Heart left ventricle (tissue), 16 donors: ENCODE measurements at places on chromosomes 5 and 9. TPM values are rescaled to one million over a fixed set of nuclear protein-coding genes. Genes with fewer than 3 reads are reported as not detected.
A peak's percentile ranks its signal among the peaks of the same experiment; 100 is the strongest.

Gene SELENOP
- total RNA-seq, result 194 TPM

Gene PCDHGB4
- total RNA-seq, result 9.4 TPM

- H3K36me3 ChIP-seq, result no peaks in the 10 kb centered on the region
- no peaks in the 10 kb centered on the region for H3K27me3 ChIP-seq
- H3K27ac ChIP-seq, result no peak overlapping the region
- DNase-seq, result peak; percentile 57
- H3K4me3 ChIP-seq, result no peak overlapping the region
Measured at GRCh38 chr9:135343837-135344522, 135.6 kb upstream of the PPP1R26 start.

GRCh38 chr5:6728011-6728794, 15.0 kb downstream of the TENT4A start:
- H3K4me1 ChIP-seq, result peaks cover 92% of the 10 kb centered on the region
- no peak overlapping the region for H3K27ac ChIP-seq
- no peaks in the 10 kb centered on the region for H3K27me3 ChIP-seq
- DNase-seq, result no peak
- H3K4me3 ChIP-seq, result no peak overlapping the region

- H3K4me3 ChIP-seq, result peak overlapping the region; percentile 34
- peak overlapping the region; percentile 68 for H3K27ac ChIP-seq
- H3K27me3 ChIP-seq, result no peaks in the 10 kb centered on the region
- H3K4me1 ChIP-seq, result peaks cover 16% of the 10 kb centered on the region
- DNase-seq, result no peak
- H3K36me3 ChIP-seq, result no peaks in the 10 kb centered on the region
Measured at GRCh38 chr9:14273696-14274121, 40.2 kb downstream of the NFIB start.

Gene NUDT2
- total RNA-seq, result 16.4 TPM

DNA sequence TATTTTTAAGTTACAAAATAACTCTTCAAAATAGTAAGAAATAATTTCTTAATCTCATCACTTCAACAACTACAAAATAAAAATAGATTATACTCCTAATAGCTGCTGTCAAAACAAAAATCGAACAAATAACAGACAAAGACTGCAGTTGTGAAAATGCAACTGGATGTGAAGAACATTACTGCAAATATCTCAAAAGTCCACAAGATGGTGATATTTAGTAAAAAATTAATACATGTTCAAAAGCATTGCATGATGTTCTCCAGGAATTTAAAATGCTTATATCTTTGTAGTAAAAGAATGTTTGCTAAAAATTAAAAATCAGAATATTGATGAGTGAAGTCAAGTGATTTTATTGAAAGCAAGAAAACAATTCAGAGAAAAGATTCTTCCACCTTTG, 66.2 kb downstream of the MPDZ start:
- no peak overlapping the region for H3K27ac ChIP-seq
- no peak overlapping the region for H3K4me3 ChIP-seq
- H3K4me1 ChIP-seq, result peaks cover 15% of the 10 kb centered on the region

Gene LECT2
- total RNA-seq, result not detected

Gene MYO10
- 17.3 TPM for total RNA-seq

- no peak overlapping the region for H3K27ac ChIP-seq
- H3K27me3 ChIP-seq, result no peaks in the 10 kb centered on the region
- DNase-seq, result no peak
Measured at GRCh38 chr5:134252671-134253070, 26.8 kb upstream of the PPP2CA start.

GRCh38 chr5:119405419-119405818, 46.9 kb upstream of the HSD17B4 start:
- no peaks in the 10 kb centered on the region for H3K36me3 ChIP-seq
- no peaks in the 10 kb centered on the region for H3K4me1 ChIP-seq
- no peak for DNase-seq

Gene DBH
- not detected for total RNA-seq

Gene NRG2
- total RNA-seq, result 4.8 TPM

GRCh38 chr5:74519679-74520078, 120.8 kb downstream of the ENC1 start:
- no peak overlapping the region for H3K4me3 ChIP-seq
- H3K36me3 ChIP-seq, result no peaks in the 10 kb centered on the region
- H3K27ac ChIP-seq, result no peak overlapping the region
- no peaks in the 10 kb centered on the region for H3K4me1 ChIP-seq

DNA sequence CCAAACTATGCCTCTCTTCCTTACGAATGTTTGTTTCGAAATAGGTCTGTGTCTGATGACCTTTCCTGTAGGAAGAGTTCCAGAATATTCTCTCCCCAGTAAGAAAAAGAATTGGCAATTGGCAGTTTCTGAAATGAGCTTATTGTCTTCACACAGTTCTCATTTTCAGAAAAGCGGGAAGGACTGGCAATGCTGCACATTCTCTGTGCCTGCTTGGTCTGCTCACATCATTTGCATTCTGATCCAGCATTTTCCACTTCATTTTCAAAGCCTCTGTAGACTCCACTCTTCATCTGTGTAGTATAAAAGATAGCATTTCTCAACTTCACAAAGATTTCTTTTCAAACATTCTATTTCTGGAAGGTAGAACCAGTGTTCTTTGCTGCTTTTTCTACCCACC, 120.6 kb upstream of the CCDC112 start:
- H3K27ac ChIP-seq, result no peak overlapping the region
- no peaks in the 10 kb centered on the region for H3K36me3 ChIP-seq
- no peaks in the 10 kb centered on the region for H3K27me3 ChIP-seq
- no peak overlapping the region for H3K4me3 ChIP-seq
- no peak for DNase-seq

DNA sequence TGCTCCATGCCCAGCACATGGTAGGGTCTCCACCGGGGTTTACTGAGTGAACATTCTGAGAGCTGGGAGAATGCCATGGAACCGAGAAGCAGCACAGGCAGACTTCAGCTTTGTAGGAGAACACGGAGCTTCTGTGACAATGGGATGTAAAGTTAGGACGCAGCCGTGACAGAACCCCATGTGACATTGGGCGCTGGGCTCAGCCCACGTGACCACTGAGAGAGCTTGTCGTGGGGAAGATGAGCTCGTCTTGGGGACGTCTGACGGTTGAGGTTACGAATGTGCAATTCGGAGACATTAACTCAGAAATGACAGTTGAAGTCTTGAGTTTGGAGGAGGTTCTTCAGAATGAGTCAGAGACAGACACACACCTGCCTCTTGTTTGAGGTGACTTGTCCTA, 13.5 kb downstream of the SDHA start:
- no peaks in the 10 kb centered on the region for H3K4me1 ChIP-seq
- peaks cover 31% of the 10 kb centered on the region for H3K36me3 ChIP-seq
- H3K4me3 ChIP-seq, result no peak overlapping the region
- H3K27ac ChIP-seq, result no peak overlapping the region
- H3K27me3 ChIP-seq, result no peaks in the 10 kb centered on the region
- no peak for DNase-seq

Gene STKLD1
- total RNA-seq, result 0.74 TPM

GRCh38 chr5:78888580-78889368, 96.3 kb downstream of the ARSB start:
- no peak overlapping the region for H3K27ac ChIP-seq
- peak; percentile 57 for DNase-seq
- no peaks in the 10 kb centered on the region for H3K4me1 ChIP-seq

Gene HTR4
- 0.23 TPM for total RNA-seq

DNA sequence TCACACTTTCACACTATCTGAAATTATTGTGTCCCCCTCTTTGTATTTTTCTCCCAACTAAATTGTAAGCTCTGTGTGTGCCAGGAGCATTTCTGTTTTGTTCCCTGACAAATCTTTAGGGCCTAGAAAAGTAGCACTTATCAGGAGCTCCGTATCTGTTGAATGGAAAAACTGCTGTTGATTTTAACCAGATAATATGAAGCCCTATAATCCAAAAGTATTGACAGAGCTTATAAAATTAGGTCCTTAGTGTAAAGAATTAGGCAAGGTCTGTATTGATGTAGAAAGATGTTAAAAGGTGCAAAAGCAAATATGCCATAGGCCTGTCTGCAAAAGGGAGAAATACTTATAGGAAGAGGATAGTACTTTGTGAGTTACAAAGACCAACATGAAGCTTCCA, 109.4 kb upstream of the ISL1 start:
- H3K4me3 ChIP-seq, result no peak overlapping the region
- no peak overlapping the region for H3K27ac ChIP-seq
- no peak for DNase-seq
- no peaks in the 10 kb centered on the region for H3K36me3 ChIP-seq
- H3K4me1 ChIP-seq, result no peaks in the 10 kb centered on the region

GRCh38 chr9:94768766-94769165, 42.3 kb downstream of the AOPEP start:
- H3K27ac ChIP-seq, result no peak overlapping the region
- no peaks in the 10 kb centered on the region for H3K27me3 ChIP-seq
- DNase-seq, result no peak
- no peaks in the 10 kb centered on the region for H3K4me1 ChIP-seq
- no peak overlapping the region for H3K4me3 ChIP-seq

Gene COL23A1
- total RNA-seq, result 26.5 TPM

Gene ACOT12
- total RNA-seq, result not detected

Gene BHMT
- not detected for total RNA-seq

Gene CYSRT1
- 0.29 TPM for total RNA-seq

Gene CDKN2B-AS1
- not detected for total RNA-seq

- H3K4me1 ChIP-seq, result no peaks in the 10 kb centered on the region
- no peaks in the 10 kb centered on the region for H3K27me3 ChIP-seq
- H3K27ac ChIP-seq, result no peak overlapping the region
- H3K4me3 ChIP-seq, result no peak overlapping the region
Measured at GRCh38 chr5:90142541-90142940, 267.0 kb downstream of the CETN3 start.

DNA sequence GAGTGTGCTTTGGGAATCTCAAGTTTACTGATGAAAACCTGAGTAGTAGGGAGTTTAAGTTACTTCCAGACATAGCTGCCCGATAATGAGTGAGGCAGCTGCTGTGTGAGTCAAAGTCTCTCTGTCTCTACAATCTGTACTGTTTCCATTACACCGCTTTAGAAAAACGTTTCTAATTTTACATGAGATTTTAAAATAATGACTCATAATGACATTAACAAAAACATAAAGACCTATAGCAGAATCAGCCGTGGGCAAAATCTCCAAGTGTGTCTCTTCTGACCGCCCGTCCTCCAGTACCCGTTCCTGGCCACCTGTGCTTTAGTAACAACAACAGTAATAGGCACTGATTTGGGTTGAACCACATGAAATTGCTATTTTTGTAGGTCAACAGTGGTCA, 69.6 kb upstream of the PRRC1 start:
- no peaks in the 10 kb centered on the region for H3K4me1 ChIP-seq
- H3K27me3 ChIP-seq, result peaks cover 5% of the 10 kb centered on the region
- no peak overlapping the region for H3K27ac ChIP-seq

- no peak for DNase-seq
- H3K27ac ChIP-seq, result peak overlapping the region; percentile 39
- H3K36me3 ChIP-seq, result peaks cover 41% of the 10 kb centered on the region
- peaks cover 12% of the 10 kb centered on the region for H3K4me1 ChIP-seq
- no peaks in the 10 kb centered on the region for H3K27me3 ChIP-seq
- H3K4me3 ChIP-seq, result no peak overlapping the region
Measured at GRCh38 chr9:127794001-127794791, 8.4 kb downstream of the CDK9 start.

Gene CTSV
- total RNA-seq, result 0.43 TPM

DNA sequence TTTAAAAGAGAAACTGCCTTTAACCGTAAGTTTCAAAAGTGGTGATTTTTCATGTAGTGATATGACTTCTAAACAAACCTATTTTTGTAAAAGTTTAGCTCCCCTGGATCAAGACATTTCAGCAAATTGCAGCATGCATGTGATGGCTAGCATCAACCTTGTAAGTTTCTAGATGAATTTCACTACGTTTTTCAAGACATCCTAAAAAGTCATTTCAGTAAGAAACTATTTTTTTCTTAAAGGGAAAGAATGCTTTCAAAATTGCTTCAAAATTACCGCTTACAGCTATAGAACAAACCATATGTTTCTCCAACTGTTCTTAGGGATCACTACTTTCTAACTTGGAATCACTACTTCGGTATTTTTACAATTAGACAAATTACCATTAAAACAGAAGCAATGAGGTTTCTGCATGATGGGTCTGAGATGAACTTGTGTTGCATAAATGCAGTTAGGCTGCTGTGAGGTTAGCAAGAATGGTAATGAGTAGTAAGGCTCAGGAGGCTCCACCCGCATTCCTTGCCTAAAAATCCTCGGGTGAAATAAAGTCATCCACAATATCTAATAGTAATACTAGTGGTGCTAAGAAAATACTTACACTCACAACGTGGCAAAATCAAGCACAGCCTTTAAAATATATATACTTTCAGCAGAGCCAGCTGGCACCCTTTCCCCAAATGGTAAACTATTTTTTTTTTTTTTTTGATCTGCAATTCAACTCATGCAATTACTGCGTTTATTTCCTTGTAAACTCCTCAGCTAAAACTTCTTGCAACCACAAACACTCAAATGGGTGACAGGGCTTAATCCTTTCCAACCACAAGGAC, 53.8 kb downstream of the CDC14B start:
- H3K27ac ChIP-seq, result peak overlapping the region; percentile 88
- peaks cover 12% of the 10 kb centered on the region for H3K36me3 ChIP-seq
- H3K4me1 ChIP-seq, result peaks cover 39% of the 10 kb centered on the region
- no peaks in the 10 kb centered on the region for H3K27me3 ChIP-seq

DNA sequence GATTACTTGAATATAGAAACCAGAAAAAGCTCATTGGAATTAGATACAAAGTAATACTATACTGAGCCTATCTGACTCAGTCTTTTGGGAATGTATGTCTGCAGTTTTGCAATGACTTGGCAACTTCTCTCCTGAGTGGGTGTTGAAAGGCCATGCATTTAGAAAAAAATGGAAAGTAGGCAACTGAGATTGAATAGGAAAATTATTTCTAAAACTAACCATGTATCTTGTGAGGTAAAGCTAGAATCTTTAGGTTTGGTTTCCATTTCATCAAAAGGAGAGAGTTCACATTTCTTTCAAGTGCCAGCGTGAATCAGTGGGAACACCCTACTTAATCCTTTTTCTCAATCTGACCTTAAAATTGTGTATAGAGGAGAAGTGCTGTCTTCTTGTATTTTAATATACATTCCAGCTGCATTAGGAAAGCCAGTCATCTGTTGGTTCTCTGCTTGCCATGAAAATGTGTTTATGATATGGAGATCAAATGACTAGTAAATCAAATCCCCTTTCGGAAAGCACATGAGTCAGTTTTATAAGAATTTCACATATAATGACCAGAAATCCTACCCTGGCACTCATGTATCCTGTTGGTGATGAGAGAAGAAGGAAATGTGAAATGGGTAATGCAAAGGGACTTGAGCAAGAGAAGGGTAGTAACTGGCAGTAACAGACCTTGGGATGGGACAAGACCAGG, 30.4 kb downstream of the NFX1 start:
- H3K4me3 ChIP-seq, result no peak overlapping the region
- H3K27me3 ChIP-seq, result no peaks in the 10 kb centered on the region
- peaks cover 97% of the 10 kb centered on the region for H3K36me3 ChIP-seq
- DNase-seq, result no peak
